ENCODE measurements at places on chromosomes 3 and 15. TPM values are rescaled to one million over a fixed set of nuclear protein-coding genes. Genes with fewer than 3 reads are reported as not detected.

- DNase-seq: no peak
These were observed 33.6 kb upstream of the ETV5 start for GRCh38 chr3:186142393-186142932.

GRCh38 chr15:85606738-85607137 is 188.0 kb downstream of the KLHL25 start:
- DNase-seq: no peak

GRCh38 chr3:95615592-95616310 is 1198.6 kb upstream of the EPHA6 start:
- no peak for DNase-seq

DNA sequence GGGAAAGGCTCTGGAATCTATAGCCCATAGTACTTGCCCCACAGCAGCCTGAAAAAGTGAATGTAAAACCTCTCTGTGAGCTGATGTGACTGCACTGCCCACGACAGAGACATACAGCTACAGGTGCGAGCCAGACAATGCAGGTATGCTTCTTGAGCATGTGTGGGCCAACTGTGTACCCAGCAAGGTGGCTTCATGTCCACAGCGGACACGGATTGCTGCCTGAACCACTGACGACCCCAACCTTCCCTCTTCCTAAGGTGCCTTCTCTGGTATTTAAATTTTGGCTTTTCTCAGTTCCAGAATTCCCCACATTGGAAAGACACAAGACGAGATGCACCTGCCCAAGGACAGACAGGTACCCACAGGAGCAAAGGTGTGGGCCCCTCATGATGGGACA is 65.8 kb downstream of the SCN5A start:
- DNase-seq: no peak

- DNase-seq: no peak
These were observed 25.6 kb downstream of the COL8A1 start for GRCh38 chr3:99663977-99664376.

GRCh38 chr3:123021388-123021787 is 6.2 kb downstream of the SEMA5B start:
- DNase-seq: no peak

The CHST13 gene
- 0.60 TPM for total RNA-seq

The GOLGA6D gene
- total RNA-seq: not detected

The GORASP1 gene
- total RNA-seq: 45.6 TPM

The CIP2A gene
- 1.1 TPM for total RNA-seq

The EBLN2 gene
- total RNA-seq: 0.87 TPM

The BFSP2 gene
- not detected for total RNA-seq

The LSAMP gene
- total RNA-seq: 5.0 TPM

The IL17RC gene
- total RNA-seq: 33.7 TPM

The THAP10 gene
- total RNA-seq: 3.7 TPM

The RNF13 gene
- total RNA-seq: 45.5 TPM

Data from Right ventricle myocardium inferior (tissue), 1 donor.